Stimulated activated CD8-positive, alpha-beta memory T cell treated with anti-CD3 and anti-CD28 coated beads, Interleukin-15, amount 100 ng/mL, for 4 hours (primary cell): ENCODE measurements at places on chromosomes 7 and 10.

DNA sequence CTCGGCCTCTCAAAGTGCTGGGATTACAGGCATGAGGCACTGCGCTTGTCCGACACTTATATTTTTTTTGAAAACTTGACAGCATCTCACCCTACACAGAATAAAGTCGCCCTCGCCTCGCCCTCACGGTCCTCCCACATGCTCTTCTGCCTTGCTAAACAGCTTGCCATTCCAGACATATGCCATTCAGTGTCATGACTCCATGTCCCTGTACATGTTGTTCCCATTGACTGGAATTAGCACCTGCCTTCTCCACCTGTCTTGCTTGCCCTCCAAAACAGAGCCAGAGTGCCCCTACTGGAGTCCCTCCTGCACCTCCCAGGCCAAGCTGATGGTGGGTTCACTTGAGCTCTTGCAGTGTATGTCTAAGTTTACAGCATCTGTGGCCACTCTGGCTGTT is 6.2 kb downstream of the NIPSNAP2 start:
- DNase-seq = no peak

GRCh38 chr7:135601182-135601581 is 43.5 kb downstream of the NUP205 start:
- no peak for DNase-seq

DNA sequence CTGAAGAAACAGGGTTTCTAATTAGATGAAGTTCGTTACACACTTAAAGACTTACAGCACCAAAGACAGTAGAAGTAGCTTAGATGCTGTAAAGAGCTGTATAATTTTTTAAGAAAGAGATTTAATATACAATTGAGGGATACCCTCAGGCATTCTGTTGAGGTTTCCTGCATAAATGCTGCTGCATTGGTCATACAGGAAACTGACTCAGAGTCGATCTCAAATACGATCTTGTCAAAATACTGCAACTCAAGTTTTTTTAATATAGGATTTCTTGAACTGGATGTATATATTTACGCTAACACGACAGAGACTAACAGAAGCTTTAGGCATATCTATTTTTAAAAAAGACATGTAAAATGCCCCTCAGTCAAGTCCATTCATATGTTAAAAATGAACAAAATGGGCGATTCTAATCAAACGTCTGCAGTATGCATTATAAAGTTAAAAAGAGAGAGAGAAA is 2.4 kb upstream of the ARID5B start:
- DNase-seq = no peak

DNA sequence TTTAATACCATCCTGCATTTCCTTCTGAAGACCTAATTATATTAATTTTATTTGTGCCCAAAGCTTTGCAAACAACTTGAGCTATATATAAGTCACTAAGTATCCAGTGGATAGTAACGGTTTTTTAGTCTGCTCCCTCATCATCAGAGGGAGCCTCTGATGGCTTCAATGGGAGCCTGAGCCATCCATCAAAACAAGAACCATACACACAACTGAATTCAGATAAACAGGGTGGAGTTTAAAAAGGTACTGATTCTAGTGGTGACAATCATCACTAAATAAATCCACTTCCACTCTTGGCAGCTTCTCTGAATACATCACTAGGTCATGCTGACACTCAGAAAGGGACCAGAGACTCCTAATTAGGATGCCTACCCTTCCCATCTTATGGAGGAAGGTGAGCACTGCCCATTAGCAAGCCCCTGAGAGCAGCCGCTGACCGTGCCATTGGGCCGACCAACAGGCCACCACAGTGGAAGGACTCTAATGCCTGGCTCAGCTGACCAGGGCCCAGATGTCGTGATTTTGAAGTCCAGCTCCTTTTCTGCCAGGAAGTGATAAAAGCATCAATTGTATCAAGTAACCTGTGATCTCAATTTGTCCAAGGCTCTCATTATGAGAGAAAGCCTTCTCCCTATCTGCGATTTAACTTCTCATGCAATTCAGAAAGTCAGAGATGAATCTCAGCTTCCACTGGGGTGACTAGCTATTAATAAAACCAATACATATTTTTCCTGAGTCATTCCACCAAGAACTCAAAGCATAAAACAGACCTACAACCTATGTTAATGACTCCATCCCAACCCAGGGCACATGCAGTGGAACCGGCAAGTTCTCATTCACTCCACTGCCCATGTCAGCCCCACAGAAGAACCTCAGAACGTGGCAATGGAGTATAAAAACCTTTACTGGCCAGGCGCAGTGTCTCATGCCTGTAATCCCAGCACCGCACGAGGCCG is 13.1 kb downstream of the VOPP1 start:
- DNase-seq = no peak

DNA sequence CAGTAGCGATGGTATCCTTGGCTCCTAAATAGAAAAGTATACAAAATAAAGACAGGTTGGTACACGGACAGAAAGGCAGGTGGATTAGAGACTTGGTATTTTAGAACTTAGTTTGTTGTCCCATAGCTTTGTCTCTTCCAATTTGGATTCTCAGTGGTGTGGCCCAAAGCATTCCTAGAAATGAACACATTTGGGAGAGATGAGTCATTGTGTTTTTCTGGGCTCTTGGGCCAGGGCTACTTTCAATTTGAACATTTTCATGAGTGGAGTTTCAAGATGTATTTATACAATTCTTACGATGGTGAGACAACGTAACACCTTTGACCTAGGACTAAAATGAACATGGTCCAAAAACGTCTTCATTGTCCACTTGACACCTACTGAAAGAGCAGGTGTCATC is 225.1 kb upstream of the YAE1 start:
- no peak for DNase-seq

DNA sequence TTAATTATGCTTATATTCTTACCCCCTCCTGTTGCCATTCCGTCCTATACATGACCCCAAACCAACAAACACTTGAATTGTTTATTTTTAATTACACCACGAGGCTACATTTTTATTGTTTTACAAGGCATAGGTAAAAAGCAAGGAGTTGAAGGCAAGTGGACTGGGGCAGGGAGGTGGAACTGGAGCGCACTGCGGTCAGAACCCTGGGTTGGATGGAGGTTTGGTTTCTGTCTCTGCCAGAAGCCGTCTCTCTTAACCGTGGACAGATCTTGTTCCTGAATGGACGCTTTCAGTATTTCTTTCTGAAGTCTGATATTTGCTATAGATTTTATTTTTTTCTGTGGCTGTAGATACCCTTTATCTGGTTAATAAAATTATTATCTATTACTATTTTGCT is 19.9 kb upstream of the IGFBP3 start:
- no peak for DNase-seq

- DNase-seq = no peak
Measured at GRCh38 chr10:34403512-34403911, 411.6 kb downstream of the PARD3 start.

DNA sequence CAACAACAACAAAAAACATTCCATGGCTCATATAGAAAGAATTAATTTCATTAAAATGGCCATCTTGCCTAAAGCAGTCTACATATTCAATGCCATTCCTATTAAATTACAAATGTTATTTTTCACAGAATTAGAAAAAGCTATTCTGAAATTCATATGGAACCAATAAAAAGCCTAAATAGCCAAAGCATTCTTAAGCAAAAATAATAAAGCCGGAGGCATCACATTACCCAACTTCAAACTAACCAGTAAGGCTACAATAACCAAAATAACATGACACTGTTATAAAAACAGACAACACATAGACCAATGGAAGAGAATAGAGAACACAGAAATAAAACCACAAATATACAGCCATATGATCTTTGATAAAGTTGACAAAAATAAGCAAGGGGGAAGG is 330.4 kb downstream of the KIF20B start:
- no peak for DNase-seq

DNA sequence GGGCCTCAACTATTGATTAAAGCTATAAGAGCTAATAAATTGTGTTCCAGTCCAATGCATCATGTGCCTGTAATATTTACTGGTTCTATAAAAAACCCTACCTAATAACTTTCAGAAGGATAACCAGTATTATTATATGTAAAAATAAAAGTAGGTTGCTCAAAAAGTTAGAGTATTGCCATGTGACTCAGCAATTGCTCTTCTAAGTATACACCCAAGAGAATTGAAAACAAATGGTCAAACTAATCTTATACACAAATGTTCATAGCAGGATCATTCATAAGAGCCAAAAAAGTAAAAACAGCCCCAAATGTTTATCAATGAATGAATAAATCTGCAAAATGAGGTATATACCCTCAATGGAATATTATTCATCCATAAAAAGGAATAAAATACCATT is 89.5 kb upstream of the TES start:
- DNase-seq = no peak

DNA sequence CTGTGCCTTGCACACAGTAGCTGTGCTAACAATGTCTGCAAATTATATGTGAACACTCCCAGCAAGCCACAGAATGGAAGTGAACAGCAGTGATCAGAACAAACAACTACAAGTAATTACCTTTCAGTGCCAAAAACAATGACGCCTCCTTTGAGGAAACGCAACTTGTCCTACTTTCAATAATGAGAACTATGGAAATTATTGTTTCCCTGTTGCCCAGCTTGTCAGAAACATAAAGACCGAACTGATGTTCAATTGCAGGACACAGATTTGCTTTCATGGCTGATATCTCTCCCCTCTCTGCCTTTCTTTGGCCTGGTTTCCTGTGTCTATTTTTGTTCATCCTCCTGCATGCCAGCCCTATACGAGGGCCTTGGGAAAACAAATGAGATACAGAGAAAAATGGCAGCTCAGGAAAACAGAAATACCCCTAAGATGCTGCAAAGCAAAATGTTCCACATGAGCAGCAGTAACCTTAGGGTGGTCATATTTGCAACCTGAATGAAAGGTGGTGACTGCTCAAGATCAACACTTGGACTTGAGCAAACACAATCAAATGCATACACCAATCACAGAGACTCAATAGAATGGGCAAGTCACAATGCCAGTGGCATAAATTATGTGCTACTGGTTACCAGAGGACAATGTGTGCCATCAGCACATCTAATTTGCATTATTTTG is 26.8 kb downstream of the COBL start:
- no peak for DNase-seq
